Omental fat pad (tissue), 4 donors: ENCODE measurements at places on chromosomes 4 and X. TPM values are rescaled to one million over a fixed set of nuclear protein-coding genes. Genes with fewer than 3 reads are reported as not detected.

Gene DTHD1
- total RNA-seq, result 1.1 TPM

Gene AKAP14
- total RNA-seq, result not detected

Gene PHF8
- total RNA-seq, result 27.6 TPM

Gene GPR119
- not detected for total RNA-seq

DNA sequence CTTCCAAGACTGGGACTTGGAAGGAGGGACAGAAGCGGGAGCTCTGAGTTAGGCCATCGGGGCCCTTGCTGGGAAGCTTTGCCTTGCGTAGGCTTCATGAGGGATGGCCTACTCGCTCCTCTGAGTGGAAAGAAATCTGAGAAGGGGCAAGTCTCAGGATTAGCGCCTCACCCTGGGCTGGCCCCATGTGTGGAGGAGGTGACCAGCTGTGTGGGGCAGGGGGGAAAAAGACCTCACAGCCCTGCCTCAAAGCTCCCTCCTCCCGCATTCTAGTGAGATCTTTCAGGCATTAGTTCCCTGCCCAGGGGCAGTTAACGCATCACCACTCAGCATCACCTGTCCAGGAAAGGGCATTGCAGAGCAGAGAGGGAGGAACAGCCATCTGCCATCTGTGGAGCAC is 156.1 kb downstream of the ENPP6 start:
- DNase-seq, result no peak

Gene FSTL5
- not detected for total RNA-seq

Gene MAGEC3
- not detected for total RNA-seq

DNA sequence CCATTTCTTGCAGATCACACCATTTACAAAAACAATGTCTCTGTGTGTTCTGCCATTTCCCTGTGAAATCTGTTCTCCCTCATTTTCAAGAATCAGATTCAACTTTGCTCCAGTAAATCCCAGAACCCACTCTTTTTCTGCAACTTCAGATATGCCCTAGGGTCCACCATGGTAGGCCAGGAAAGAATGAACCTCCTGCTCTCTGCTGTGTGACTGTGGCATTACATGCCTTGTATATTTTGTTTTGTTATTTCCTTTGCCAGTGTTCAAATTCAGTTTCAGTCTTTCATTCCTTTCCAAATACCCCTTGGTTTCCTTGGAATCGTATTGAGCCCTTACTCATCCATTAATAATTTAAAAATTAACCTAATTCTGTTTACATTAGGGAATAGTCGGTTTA is 290.2 kb upstream of the VCX start:
- DNase-seq, result no peak

Gene GRIA3
- total RNA-seq, result 1.1 TPM

Gene RENBP
- 28.7 TPM for total RNA-seq

DNA sequence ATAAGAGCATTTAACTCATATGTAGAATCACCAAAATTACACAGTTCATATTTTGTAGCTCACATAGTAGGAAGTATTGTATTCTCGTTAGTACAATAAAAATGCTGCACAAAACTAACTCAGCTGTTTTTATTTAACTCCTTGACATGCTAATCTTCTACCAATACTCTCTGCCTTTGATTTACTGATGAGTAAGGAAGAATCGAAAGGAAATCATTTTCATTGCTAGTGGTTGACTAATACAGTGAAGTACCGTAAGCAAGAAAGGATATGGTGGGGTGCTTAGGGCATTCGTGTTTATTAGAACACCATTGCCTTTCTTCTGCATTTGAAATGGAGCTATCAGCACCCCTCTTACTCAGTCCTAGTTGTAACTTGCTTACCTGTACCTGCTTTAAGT is 1239.1 kb upstream of the TENM3 start:
- no peak for DNase-seq

GRCh38 chrX:40644176-40644575 is 3.2 kb downstream of the CXorf38 start:
- no peak for DNase-seq

GRCh38 chr4:128322986-128323385 is 35.4 kb upstream of the PGRMC2 start:
- no peak for DNase-seq

Gene JCHAIN
- 25.1 TPM for total RNA-seq

- DNase-seq, result no peak
These were observed 93.2 kb downstream of the SHOX start for GRCh38 chrX:723781-724180.

GRCh38 chr4:169941141-169941540 is 85.1 kb downstream of the MFAP3L start:
- no peak for DNase-seq

- no peak for DNase-seq
These were observed 2.0 kb downstream of the NUDT11 start for GRCh38 chrX:51494409-51494808.

Gene CXorf65
- not detected for total RNA-seq

GRCh38 chrX:37077646-37078433 is 69.7 kb downstream of the FAM47C start:
- no peak for DNase-seq

DNA sequence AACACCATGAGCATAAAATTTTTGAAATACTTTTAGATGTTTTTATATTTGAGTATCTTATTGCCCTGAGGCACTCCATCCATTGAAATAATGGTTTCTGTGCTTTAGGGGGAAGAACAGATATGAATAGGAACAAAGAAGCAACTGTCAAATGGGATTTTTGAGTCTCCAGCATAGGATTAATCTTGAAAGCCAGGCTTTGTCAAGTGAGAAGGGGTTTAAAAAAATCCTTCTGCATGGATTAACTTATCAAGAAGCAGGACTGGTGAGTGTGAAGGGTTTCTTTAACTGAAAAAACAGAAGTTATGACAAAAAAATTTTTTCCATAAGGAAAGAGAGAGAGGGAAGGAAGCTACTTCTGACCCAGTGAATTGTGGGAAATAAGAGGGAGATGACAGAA is 7.6 kb upstream of the NUDT9 start:
- DNase-seq, result no peak

Gene HUWE1
- total RNA-seq, result 91.3 TPM

DNA sequence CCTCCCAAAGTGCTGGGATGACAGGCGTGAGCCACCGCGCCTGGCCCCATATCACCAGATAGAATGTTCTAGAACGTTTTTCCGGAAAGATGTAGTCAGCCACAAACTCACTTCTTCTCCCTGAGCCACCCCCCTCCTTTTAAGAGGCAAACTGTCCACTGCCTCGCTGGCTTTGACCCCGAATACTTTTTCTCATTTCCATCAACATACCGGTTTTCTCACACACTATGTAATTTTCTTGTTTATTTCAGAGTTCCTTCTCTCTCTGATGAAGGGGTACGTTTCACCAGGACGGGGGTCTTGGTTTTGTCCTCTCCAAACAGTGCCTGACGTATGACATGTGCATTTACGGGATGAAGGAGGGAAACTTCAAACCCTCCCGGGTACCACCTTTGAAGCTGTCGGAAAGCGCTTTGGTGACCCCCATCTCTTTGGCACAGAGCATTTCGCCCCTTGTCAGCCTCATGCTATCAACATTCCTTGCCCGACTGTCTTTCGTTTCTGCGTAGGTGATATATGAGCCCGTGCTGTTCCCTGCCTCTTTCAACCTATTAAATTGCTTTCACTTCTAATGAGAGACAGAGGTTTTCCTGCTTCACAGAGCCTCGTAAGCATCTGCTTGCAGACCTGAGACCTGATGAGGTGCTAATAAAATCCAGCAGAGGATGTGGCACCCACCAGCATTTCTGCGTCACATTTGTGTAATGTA is 73.8 kb downstream of the CRLF2 start:
- DNase-seq, result no peak

Gene HNRNPDL
- total RNA-seq, result 165 TPM

Gene BGN
- total RNA-seq, result 21.6 TPM

DNA sequence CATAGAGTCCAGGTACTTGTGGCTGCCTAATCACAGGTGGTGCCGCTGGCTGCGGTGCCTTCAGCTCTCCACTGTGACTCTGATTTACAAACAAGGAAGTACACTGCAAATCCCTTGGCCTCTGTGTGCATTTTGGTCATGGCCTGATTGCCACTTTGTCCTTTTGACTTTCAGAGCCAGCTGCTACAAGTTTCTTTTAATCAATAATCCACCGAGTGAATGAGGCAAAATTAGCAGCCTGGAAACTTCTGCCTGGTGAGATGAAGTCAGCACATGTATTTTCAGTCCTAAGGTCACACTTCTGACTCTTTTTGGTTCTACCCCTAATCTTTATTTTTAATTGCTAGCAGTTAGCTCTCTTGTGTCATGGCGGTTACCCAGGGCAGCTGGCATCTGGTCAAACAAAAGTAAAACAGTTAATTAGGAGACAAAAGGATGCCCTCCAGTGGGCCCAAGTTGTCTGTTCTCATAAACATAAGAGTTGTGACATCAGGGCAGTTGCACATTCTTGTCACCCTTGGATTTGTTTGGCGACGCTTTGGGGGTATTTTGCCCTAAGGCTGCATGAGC is 62.3 kb upstream of the LNX1 start:
- no peak for DNase-seq

DNA sequence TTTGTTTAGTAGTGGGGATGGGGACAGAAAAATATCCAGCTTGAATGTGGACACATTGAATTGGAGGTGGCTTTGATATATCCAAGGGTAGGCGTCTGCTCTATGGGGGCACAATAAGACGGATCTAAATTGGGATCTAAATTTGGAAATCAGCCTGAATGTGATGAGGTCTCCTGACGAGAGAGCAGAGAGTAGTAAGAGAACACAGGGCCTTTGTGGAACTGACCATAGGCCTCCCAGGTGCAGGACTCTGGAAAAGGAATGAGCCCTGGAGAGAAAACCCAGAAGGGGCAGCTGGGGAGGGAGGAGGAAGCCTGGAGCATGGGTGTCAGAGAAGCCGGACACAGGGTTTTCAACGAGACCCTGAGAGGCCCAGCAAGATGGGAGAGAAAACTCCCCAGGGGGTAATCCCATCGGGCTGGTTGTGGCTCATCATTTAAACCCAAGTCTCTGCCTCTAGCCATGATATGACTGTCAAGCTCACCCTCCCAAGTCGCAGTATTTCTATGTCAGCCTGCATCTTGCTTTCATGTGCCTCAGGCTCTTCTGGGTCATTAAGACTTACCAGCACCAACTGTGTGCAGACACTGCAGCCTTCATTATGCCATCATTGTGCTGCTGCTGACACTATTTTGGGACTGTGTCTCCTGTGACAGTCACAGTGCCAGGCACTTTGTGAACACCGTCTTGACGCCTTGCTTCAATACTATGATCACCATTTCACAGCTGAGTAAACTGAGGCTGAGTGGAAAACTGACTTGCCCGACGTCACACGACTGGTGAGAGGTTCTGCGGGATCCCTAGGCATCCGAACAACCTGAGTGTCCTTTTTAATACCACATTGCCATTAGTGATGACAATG is 57.1 kb downstream of the ANAPC4 start:
- DNase-seq, result no peak

DNA sequence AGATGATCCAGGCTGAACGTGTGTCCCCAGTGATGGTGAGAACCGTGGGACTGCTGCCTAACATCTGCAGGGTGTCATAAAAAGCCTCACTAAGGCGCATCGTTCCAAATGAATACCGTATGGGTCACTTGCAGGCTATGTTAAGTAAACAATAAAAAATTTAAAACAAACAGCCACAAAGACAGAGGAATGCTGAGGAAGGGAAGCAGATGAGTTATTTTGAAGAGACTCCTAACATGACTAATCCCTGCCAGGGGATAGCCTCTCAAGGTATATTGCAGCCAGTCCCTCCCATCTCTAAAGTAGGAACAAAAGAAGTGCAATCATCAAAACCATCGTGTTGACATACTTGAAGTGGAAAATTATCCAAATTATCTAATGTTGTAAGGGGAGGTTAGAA is 83.8 kb downstream of the UNC5C start:
- no peak for DNase-seq

- DNase-seq, result no peak
These were observed 30.7 kb upstream of the KLHL8 start for GRCh38 chr4:87251106-87251505.

Gene GAGE12H
- total RNA-seq, result not detected

Gene PNCK
- total RNA-seq, result 0.46 TPM

DNA sequence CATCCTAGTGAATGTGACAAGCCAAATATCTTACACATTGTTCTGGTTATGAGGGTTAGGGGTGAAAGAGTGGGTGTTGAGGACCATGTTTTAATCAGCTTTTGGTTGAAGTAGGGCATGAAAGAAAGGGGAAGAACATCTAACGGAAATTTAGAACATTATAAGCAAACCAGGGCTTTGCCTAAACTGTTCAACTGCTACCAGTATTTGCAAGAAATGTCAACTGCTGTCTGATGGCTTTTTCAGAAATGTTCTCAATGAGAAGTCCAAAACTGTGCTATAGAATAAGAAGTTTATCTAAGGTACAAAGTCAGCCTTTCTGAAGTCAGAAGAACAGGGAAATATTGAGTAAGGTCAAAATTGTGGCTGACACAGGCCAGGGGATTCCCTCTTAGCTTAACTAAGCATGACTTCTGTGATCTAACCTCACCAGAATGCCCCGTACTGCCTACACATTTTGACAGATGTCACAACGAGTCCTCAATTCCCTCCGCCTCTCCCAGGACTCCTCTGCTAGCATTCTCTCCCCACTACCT is 67.1 kb downstream of the DTHD1 start:
- DNase-seq, result no peak

- DNase-seq, result no peak
These were observed 31.3 kb downstream of the NYX start for GRCh38 chrX:41478381-41478911.

Gene TSPAN7
- total RNA-seq, result 61.2 TPM

Gene MSANTD1
- 1.1 TPM for total RNA-seq

Gene GAGE12F
- total RNA-seq, result not detected

Gene CSAG2
- not detected for total RNA-seq

GRCh38 chr4:37431417-37431743 is 186.8 kb downstream of the NWD2 start:
- no peak for DNase-seq

Gene MAD2L1
- total RNA-seq, result 2.0 TPM

DNA sequence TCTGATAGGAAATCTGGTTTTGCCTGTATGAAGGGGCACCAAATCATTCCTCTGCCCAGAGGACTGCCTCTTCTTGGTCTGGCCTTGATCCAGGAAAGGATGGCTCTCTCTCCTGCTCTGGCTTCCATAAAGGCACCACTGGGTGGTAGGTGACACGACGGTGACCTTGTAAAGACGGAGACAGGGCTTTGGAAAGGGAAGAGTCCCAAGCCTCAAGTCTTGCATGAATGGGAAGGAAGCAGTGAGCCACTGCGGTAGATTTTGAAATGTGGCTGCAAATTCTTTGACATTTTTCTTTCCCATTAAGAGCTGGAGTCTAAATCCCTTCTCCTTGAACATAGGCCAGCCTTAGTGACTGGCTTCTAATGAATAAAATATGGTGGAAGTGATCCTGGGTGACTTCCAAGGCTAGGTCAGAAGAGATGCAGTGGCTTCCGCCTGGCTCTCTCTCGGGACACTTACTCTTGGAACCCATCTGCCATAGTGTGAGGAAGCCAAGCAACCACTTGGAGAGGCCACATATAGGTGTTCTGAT is 347.4 kb downstream of the BCOR start:
- DNase-seq, result no peak

GRCh38 chr4:11496351-11496829 is 67.7 kb upstream of the HS3ST1 start:
- no peak for DNase-seq

GRCh38 chr4:5928274-5928673 is 35.4 kb upstream of the CRMP1 start:
- no peak for DNase-seq

- no peak for DNase-seq
These were observed 1.2 kb downstream of the CD38 start for GRCh38 chr4:15779306-15779705.

GRCh38 chrX:77436682-77437081 is 10.5 kb upstream of the FGF16 start:
- DNase-seq, result no peak

Gene SLC25A43
- 18.4 TPM for total RNA-seq

Gene SOD3
- 79.5 TPM for total RNA-seq

Gene CDS1
- 1.1 TPM for total RNA-seq

- no peak for DNase-seq
These were observed 86.5 kb downstream of the DRD5 start for GRCh38 chr4:9867751-9868425.
